ENCODE measurements at places on chromosomes 5 and 9.

- H3K4me3 ChIP-seq = no peak overlapping the region
- peaks cover 30% of the 10 kb centered on the region for H3K4me1 ChIP-seq
- H3K36me3 ChIP-seq = no peaks in the 10 kb centered on the region
- H3K27me3 ChIP-seq = peaks cover 2% of the 10 kb centered on the region
- DNase-seq = no peak
These were observed 23.6 kb downstream of the STC2 start for GRCh38 chr5:173304591-173304988.

DNA sequence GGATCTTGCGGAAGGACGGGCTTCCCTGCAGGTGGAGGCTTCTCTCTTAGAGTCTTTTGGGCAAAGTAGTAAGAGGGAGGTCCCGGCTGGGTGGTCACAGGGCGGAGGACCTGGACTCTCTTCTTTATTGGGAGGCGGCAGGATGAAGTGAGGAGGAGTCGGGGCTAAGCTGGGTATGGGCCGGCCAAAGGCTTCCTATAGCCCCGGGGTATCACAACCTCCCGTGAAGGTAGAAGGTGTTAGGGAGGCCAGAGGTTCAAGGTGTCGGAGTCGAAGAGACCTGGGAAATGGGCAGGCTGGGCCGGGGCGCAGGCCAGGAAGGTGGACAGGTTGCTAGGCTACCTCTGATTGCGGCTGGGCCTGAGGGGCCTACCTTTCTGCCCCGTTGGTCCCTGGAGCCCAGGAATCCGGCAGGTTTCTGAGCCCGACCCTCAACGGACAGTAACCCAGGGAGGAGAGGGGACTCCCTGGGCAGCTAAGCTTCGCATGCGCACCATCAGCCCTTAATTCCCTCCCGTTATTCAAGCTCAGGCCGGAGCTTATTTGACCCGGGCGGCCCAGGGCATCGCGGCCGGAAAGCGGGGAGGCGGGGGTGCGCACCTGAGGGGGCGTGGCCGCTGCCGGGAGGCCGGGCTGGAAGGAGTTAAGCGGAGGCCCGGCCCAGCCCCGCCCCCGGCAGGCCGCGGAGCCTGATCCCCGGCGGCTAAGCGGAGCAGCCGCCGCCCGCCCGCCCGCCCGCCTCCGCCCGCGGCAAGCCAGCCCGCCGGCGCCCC, at the start of gene TESK1:
Gene TESK1 (plus strand): TSS at position 685 of the 773 bp plus-strand sequence. CDS start 358 bp downstream, outside the sequence.
- H3K27me3 ChIP-seq = no peaks in the 10 kb centered on the region
- peak within 1 kb of the TSS; percentile 67 for H3K4me3 ChIP-seq
- peak; percentile 79 for DNase-seq

DNA sequence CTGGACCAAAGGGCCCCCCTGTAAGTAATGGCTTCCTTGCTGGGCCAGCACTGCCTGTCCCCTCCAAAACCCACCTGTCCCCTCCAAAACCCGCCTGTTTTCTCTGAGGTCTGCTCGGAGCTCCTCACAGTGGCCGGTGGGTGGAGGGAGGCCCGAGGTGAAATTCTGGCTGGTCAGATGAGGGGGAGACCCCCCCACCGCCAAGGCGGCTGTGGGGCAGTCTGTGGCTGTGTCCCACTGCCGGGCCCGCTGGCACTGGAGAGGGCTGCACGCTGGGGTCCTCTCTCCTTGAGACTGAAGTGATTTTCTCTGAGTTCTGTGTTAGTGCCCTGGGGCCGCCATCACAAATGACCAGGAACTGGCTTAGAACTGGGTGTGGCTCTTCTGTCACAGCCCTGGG, 83.7 kb upstream of the FCN2 start:
- no peaks in the 10 kb centered on the region for H3K27me3 ChIP-seq
- H3K27ac ChIP-seq = no peak overlapping the region
- H3K4me3 ChIP-seq = no peak overlapping the region
- H3K4me1 ChIP-seq = peaks cover 36% of the 10 kb centered on the region

DNA sequence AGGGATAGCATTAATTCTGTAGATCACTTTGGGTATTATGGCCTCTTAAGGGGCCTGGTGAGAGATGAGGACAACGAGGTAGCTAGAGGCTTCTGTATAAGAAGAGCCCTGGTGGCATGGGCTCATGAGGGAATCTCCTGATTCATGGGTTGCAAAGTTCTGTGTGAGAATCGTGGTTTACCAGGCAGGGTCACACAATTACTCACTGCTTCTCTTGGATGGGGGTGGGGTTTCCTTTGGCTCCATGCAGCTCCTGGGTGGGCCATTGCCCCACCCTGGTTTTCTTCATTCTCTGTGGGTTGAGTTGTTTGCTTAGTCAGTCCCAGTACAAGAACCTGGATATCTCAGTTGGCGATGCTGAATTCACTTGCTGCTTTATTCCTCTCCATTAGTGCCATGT, 30.9 kb upstream of the TNFSF15 start:
- no peaks in the 10 kb centered on the region for H3K4me1 ChIP-seq
- no peaks in the 10 kb centered on the region for H3K36me3 ChIP-seq
- H3K27ac ChIP-seq = no peak overlapping the region

DNA sequence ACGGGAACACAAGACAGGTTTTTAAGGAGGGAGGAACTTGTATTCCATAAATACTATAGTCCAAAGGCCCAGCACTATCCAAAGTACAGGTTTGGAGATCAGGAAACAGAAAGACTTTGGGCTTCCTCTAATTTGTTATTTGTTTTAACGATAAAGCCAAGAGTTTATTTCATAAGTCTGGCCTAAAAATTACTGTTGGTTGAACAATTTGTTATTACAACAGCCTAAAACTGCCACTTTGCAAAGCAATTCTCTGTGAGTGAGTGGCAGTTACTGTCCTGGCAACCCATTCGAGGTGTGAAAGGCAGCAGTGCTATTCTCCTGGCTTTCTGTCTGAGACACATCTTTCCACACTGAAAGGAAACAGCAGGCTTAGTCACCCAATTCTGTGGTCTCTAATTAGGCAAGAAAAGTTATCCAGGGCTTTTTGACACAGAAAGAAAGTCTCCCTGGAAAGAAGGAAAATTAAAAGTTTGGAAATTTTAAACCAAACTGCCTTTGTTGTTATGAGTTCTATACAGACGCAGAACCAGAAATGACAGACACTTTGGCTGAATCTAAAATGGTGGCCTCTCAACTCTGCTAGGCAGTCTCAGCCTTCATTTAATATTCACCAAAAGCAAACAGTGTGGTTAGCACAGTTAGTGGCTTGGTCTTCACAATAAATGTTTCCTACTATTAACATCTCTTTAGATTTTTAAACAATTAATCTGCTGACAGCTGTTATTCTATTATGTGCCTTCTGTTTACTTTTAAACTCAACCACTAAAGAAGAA, 33.9 kb downstream of the PSMB7 start:
- no peak for DNase-seq
- peaks cover 23% of the 10 kb centered on the region for H3K36me3 ChIP-seq
- no peak overlapping the region for H3K4me3 ChIP-seq
- no peaks in the 10 kb centered on the region for H3K27me3 ChIP-seq
- H3K4me1 ChIP-seq = peaks cover 10% of the 10 kb centered on the region
- no peak overlapping the region for H3K27ac ChIP-seq

GRCh38 chr9:133737774-133738639, at the start of gene SARDH:
SARDH (minus strand) TSS chr9:133738352; CDS start chr9:133734173, 4,179 bp downstream.
- H3K4me1 ChIP-seq = peaks cover 30% of the 10 kb centered on the region
- peak; percentile 81 for DNase-seq
- peak within 1 kb of the TSS; percentile 69 for H3K27ac ChIP-seq
- H3K36me3 ChIP-seq = no peaks in the 10 kb centered on the region

GRCh38 chr5:148437249-148437648, 53.5 kb downstream of the FBXO38 start:
- no peak overlapping the region for H3K27ac ChIP-seq
- H3K27me3 ChIP-seq = no peaks in the 10 kb centered on the region
- no peaks in the 10 kb centered on the region for H3K4me1 ChIP-seq
- H3K36me3 ChIP-seq = peaks cover 34% of the 10 kb centered on the region
- no peak overlapping the region for H3K4me3 ChIP-seq

- peaks cover 8% of the 10 kb centered on the region for H3K4me1 ChIP-seq
- H3K4me3 ChIP-seq = no peak overlapping the region
- no peak overlapping the region for H3K27ac ChIP-seq
- no peak for DNase-seq
These were observed 214.9 kb upstream of the WWC1 start for GRCh38 chr5:168076561-168076991.

- no peaks in the 10 kb centered on the region for H3K36me3 ChIP-seq
- no peaks in the 10 kb centered on the region for H3K4me1 ChIP-seq
- DNase-seq = no peak
- H3K27me3 ChIP-seq = no peaks in the 10 kb centered on the region
These were observed 147.4 kb upstream of the NFIL3 start for GRCh38 chr9:91571036-91571435.

DNA sequence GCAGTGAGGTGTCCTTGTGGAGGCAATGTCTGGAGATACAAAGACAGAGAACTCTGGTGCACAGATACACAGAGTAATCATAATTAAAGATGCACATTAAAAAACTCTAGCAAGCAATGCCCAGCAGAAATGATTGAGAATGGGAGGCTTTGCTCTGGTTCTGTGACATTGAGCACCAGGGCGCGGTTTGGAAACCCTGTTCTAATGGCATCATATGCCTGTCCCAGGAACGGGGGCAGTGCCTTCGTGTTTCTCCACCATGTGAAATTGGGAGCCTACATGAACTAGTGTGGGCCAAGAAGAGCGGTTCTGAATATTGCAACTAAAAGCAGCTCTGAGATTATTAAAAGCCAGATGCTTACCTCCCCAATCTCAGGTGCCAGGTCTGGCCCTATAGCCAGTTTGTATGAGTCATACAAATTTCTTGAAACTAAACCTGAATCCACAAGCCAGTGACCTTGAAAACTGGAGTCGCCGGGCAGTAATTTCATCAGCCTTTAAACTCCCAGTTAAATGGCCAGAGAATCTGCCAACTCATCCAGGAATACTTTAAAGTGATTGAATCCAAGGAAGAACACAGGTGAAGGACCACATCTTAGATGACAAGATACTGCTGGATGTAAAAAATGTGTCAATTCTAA, 22.2 kb upstream of the CTSL start:
- peaks cover 44% of the 10 kb centered on the region for H3K36me3 ChIP-seq
- H3K27me3 ChIP-seq = no peaks in the 10 kb centered on the region
- DNase-seq = no peak
- peaks cover 4% of the 10 kb centered on the region for H3K4me1 ChIP-seq
- no peak overlapping the region for H3K4me3 ChIP-seq
- H3K27ac ChIP-seq = no peak overlapping the region

GRCh38 chr5:172533399-172534228, 79.3 kb upstream of the SH3PXD2B start:
- H3K36me3 ChIP-seq = no peaks in the 10 kb centered on the region
- no peaks in the 10 kb centered on the region for H3K27me3 ChIP-seq
- peaks cover 40% of the 10 kb centered on the region for H3K4me1 ChIP-seq
- DNase-seq = no peak

DNA sequence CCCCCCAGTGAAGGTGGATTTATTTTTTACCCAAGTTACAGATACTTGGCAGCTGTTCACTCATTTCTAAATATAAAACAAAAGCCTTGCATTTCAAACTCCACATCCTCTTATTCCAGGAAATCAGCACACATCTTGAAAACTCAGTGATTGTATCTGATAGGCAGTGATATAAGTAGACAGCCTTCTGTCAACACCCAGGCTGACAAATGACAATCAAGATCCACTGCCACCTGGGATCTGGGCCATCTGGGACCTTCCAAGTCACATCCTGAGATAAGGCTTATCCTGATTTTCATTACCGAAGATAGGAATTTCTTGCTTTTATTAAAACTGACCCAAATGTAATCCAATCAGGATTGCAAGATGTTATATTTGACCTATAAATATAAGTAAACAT, 201.3 kb upstream of the PUM3 start:
- H3K36me3 ChIP-seq = no peaks in the 10 kb centered on the region
- no peak overlapping the region for H3K27ac ChIP-seq
- DNase-seq = no peak
- H3K4me3 ChIP-seq = no peak overlapping the region

DNA sequence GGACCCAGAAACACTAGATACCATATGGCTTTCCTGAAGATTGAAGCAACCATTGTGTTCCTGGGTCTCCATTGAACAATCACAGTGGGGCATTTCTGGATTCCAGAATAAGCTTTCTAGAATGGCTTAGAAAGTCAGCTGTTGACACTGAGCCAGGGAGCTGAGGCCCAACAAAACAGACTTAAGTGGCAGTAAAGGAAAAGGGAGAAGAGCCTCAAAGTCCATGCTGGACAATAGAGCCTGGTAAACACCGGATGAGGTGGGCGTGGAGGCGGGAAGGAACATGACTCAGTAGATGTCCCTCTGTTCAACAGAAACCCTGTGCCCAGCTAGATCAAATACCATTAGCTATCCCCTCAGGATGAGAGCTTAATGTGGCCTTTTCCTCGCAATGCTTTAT, 14.8 kb downstream of the SPARC start:
- peaks cover 62% of the 10 kb centered on the region for H3K4me1 ChIP-seq
- H3K27ac ChIP-seq = peak overlapping the region; percentile 59
- H3K4me3 ChIP-seq = no peak overlapping the region
- peaks cover 94% of the 10 kb centered on the region for H3K36me3 ChIP-seq
- no peaks in the 10 kb centered on the region for H3K27me3 ChIP-seq
- DNase-seq = peak; percentile 35

- H3K4me1 ChIP-seq = peaks cover 10% of the 10 kb centered on the region
- H3K36me3 ChIP-seq = no peaks in the 10 kb centered on the region
- peak overlapping the region; percentile 79 for H3K27ac ChIP-seq
- peak; percentile 79 for DNase-seq
- H3K4me3 ChIP-seq = no peak overlapping the region
These were observed 1.1 kb upstream of the ADAMTSL1 start for GRCh38 chr9:18472841-18473251.

DNA sequence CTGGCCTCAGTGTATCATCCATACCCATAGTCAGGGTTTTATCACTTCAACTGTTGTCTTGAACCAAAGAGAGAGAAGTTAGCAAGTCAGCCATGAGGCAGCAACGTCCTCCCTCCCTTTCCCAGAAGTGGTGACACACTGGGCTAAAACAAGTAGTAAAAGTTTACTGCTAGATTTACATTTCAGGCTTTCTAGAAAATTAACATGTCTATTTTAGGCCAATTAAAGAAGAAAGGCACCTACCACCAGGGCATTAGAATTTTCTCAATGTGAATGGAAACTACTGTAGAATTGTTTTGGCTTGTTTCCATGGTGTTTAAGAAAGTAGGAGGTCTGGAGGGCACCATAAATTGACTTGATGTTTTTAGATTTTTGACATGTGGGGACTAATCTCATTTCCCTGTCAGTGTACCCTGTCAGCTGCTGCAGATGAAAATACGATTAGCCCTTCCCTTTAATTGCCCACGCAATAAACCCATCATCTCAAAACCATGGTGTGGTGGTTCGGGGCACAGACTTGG, 121.8 kb upstream of the ELL2 start:
- no peaks in the 10 kb centered on the region for H3K27me3 ChIP-seq
- no peak overlapping the region for H3K27ac ChIP-seq
- H3K36me3 ChIP-seq = no peaks in the 10 kb centered on the region
- DNase-seq = no peak
- no peaks in the 10 kb centered on the region for H3K4me1 ChIP-seq
